H1 (cell line): ENCODE measurements at places on chromosomes 16 and 17. TPM values are rescaled to one million over a fixed set of nuclear protein-coding genes. Genes with fewer than 3 reads are reported as not detected.

DNA sequence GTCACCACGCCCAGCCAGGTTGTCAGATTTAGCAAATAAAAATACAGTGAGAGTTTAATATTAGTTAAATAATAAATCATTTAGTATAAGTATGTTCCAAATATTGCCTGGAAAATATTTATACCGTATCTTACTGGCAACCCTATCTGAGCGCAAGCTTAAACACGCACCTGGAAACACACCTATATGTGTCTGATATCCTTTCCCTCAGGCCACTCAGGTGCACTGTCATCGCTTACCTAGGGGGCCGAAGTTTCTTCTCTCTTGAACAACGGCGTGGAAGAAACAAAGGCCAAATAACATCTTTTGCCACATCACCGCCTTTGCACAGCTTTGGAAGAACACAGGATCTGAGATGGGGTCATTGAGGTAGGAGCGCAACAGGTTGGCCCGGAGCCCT lies 54.0 kb downstream of the LYRM1 start:
- DNase-seq: no peak
- H3K4me3 ChIP-seq: no peak overlapping the region
- no peak overlapping the region for H3K27ac ChIP-seq
- no peaks in the 10 kb centered on the region for H3K36me3 ChIP-seq
- H3K4me1 ChIP-seq: no peaks in the 10 kb centered on the region

Gene SPNS3
- polyA plus RNA-seq: 0.08 TPM in 1 of 2 replicates, not detected in the other

Gene TBC1D16
- 21.1 and 29.7 TPM in 2 replicates for polyA plus RNA-seq

DNA sequence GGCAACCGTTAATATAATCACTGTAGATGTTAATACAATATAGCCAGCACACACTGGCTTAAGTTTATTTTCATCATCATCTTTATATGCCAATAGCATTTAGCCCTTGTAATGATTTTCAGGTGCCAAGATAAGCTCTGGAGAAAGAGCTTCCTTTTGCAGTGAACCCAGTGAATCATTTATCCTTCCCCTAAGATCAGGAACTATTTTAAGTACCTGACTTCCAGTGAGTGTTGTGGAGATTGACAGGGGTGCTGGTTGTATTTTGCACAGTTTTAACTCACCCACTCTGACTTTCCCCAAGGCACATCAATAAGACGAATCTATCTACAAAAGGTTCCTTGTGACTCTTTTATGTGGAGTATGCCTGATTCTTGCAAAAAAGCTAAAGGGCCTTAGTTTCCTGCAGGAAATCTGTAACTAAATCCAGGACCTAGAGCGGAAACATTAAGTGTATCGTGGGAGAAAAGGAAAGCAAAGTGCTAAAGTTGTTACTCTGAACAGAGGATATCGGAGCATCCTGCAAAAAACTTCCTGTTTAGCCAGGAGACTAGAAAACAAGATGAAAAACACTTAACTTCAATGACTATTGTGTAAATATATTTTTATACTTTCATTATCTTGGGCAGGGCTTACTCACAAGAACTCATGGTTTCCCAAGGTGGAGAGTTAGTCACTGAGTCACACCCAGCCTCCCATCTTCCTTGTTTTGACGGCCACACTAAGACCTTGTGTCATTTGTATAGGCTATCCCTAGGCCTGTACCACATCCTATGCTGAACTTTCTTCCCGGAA lies 183.6 kb downstream of the MAP2K6 start:
- H3K27me3 ChIP-seq: no peaks in the 10 kb centered on the region
- no peak overlapping the region for H3K4me3 ChIP-seq
- H3K27ac ChIP-seq: no peak overlapping the region
- H3K4me1 ChIP-seq: no peaks in the 10 kb centered on the region
- no peaks in the 10 kb centered on the region for H3K36me3 ChIP-seq

Gene CCL4
- not detected in 2 replicates for polyA plus RNA-seq

Gene PRAC2
- polyA plus RNA-seq: not detected in 2 replicates

DNA sequence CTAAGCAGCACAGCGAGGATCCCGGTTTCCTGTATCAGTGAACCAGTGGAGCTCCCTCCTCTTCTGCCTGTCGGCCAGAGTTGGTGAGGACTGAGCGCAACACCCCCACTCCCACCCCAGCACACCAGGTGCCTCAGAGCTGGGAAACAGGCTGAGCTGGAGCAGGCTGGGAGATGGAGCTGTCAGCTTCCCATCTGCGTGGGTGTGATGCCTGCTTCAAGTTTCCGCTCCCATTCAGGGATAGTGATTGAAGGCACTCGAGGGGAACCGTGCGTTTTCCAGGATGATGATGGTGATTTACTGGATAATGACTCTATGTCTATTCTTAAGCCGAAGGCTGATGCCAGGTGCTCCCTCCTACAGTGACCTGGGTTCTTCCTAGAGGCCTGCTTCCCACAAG lies 144.5 kb downstream of the TMEM132E start:
- no peak for DNase-seq
- H3K36me3 ChIP-seq: no peaks in the 10 kb centered on the region
- no peaks in the 10 kb centered on the region for H3K27me3 ChIP-seq
- H3K4me1 ChIP-seq: no peaks in the 10 kb centered on the region
- no peak overlapping the region for H3K4me3 ChIP-seq

Gene MIS12
- polyA plus RNA-seq: 6.2 and 9.5 TPM in 2 replicates

Gene PERCC1
- polyA plus RNA-seq: not detected in 2 replicates

- H3K36me3 ChIP-seq: no peaks in the 10 kb centered on the region; the same call in 1 of the 2 replicates
- H3K4me1 ChIP-seq: peaks cover 48% of the 10 kb centered on the region
- H3K27me3 ChIP-seq: no peaks in the 10 kb centered on the region
These were observed 44.6 kb upstream of the GSE1 start for GRCh38 chr16:85568519-85568918.

GRCh38 chr16:88402551-88403240 lies 19.9 kb downstream of the ZNF469 start:
- no peak for DNase-seq
- no peaks in the 10 kb centered on the region for H3K27me3 ChIP-seq
- H3K4me3 ChIP-seq: no peak overlapping the region
- no peaks in the 10 kb centered on the region for H3K4me1 ChIP-seq
- no peaks in the 10 kb centered on the region for H3K36me3 ChIP-seq

Gene GNG13
- polyA plus RNA-seq: not detected in 2 replicates

Gene OTOA
- polyA plus RNA-seq: 0.06 and 0.13 TPM in 2 replicates

DNA sequence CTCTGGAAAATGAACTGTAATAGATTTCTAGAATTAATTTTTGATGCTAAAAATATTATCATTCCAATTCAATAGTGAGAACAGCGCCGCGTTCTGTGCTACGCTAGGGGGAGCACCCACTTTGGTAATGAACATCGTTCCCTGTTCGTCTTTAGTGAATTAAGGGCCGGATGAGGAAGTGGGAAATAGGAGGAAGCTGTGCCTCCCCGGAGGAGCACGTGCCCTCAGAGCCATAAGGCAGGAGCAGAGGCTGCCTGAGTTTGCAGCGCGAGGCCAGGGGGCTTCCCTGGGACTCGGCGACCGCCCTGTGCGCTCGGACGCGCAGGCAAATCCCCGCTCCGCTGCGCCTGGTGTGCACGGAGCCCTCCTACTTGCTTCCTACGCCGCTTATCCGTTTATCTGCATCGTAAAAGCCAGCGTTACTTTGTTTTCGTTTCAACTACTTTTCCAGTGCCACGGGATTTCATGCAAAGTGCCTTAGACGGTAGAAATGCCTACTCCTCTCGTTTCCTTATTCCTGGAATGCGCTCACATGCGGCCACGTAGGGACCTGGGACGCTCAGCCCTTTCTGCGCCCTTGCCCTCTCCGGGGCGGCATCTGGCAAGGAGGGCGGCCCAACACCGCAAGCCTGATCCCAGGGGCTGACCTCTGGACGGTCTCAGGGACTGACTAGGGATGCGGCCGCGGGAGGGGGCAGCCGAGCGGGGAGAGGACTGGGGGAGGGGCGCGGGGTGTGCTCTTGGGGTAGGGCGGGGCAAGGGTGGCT lies 76.4 kb downstream of the KCNJ12 start:
- no peak overlapping the region for H3K27ac ChIP-seq
- peaks cover 17% of the 10 kb centered on the region for H3K27me3 ChIP-seq
- peak; percentile 36 for DNase-seq

- no peaks in the 10 kb centered on the region for H3K4me1 ChIP-seq
- H3K36me3 ChIP-seq: no peaks in the 10 kb centered on the region
- no peaks in the 10 kb centered on the region for H3K27me3 ChIP-seq
- no peak overlapping the region for H3K27ac ChIP-seq
- no peak overlapping the region for H3K4me3 ChIP-seq
- no peak for DNase-seq
These were observed 41.5 kb downstream of the ZFPM1 start for GRCh38 chr16:88494335-88495154.

- no peaks in the 10 kb centered on the region for H3K27me3 ChIP-seq
- peaks cover 4% of the 10 kb centered on the region for H3K4me1 ChIP-seq
- no peak for DNase-seq
- H3K27ac ChIP-seq: no peak overlapping the region
- H3K4me3 ChIP-seq: no peak overlapping the region
These were observed 3.6 kb upstream of the ZCCHC14 start for GRCh38 chr16:87496447-87496801.

DNA sequence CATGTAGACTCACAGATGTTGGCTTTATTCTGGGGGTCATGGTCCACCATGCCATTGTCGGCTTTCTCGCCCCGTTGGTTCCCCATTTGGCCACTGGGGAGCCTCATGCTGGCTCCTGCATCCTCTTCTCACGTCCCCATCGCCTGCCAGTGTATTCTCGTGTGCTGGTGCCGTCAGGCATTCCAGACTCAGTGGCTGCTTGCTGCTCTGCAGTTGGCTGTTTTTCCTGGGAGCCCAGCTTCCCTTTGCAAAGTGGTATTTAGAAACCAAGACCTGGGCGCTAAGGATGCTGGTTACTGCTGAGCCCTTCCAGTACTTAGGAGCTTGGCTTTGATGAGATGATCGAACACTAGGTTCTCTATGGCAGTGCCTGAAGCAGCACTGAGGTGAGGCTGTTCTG lies 19.1 kb downstream of the CRAMP1 start:
- H3K4me3 ChIP-seq: no peak overlapping the region
- DNase-seq: no peak
- H3K27me3 ChIP-seq: no peaks in the 10 kb centered on the region
- H3K4me1 ChIP-seq: no peaks in the 10 kb centered on the region
- no peak overlapping the region for H3K27ac ChIP-seq

DNA sequence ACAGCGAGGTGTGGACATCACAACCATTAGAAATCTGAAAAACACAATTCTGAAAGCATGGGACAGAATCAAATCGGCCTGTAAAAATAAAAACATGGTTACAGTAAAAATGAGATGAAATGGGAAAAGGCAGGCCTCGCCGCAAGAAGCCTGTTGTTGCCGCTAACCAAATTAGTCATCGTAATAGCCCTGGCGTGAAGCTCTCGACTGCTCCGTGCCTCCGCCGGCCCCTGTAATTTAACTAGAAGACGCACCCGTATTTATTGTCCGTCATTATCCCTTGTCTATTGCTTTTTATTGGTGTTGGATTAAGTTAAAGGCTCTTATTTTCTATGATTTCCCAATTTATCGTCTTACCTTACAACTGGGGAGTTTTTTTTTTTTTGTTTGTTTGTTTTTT lies 334.6 kb upstream of the EEF2KMT start:
- H3K4me1 ChIP-seq: peaks cover 4% of the 10 kb centered on the region
- H3K4me3 ChIP-seq: no peak overlapping the region
- H3K27ac ChIP-seq: no peak overlapping the region

- peaks cover 3% of the 10 kb centered on the region; the same call in 1 of the 2 replicates for H3K36me3 ChIP-seq
- H3K4me1 ChIP-seq: peaks cover 3% of the 10 kb centered on the region
- H3K27me3 ChIP-seq: no peaks in the 10 kb centered on the region
These were observed 27.1 kb upstream of the ABCC11 start for GRCh38 chr16:48274476-48274875.

GRCh38 chr17:50507871-50508572 lies at the start of gene MYCBPAP:
TSS of gene MYCBPAP (plus strand) at chr17:50508439. CDS start at chr17:50508675, 236 bp downstream.
- H3K27me3 ChIP-seq: no peaks in the 10 kb centered on the region; the same call in 1 of the 2 replicates
- DNase-seq: peak; percentile 43
- peak within 1 kb of the TSS; percentile 70 for H3K4me3 ChIP-seq

GRCh38 chr16:87210894-87211293 lies 106.3 kb downstream of the C16orf95 start:
- peaks cover 6% of the 10 kb centered on the region; the same call in 1 of the 2 replicates for H3K4me1 ChIP-seq
- no peak overlapping the region for H3K27ac ChIP-seq
- H3K36me3 ChIP-seq: no peaks in the 10 kb centered on the region

Gene CXCL16
- polyA plus RNA-seq: 4.8 and 5.2 TPM in 2 replicates

Gene TMEM235
- 0.05 and 0.14 TPM in 2 replicates for polyA plus RNA-seq

Gene GCGR
- 0.44 and 0.60 TPM in 2 replicates for polyA plus RNA-seq

GRCh38 chr17:19374136-19374535 lies 4.2 kb upstream of the MAPK7 start:
- no peaks in the 10 kb centered on the region for H3K36me3 ChIP-seq
- no peak overlapping the region for H3K27ac ChIP-seq
- H3K4me1 ChIP-seq: peaks cover 5% of the 10 kb centered on the region
- no peaks in the 10 kb centered on the region for H3K27me3 ChIP-seq

Gene ZNF469
- polyA plus RNA-seq: 0.30 and 0.53 TPM in 2 replicates

Gene KRTAP2-2
- not detected in 2 replicates for polyA plus RNA-seq

Gene ABCA10
- not detected in 2 replicates for polyA plus RNA-seq

DNA sequence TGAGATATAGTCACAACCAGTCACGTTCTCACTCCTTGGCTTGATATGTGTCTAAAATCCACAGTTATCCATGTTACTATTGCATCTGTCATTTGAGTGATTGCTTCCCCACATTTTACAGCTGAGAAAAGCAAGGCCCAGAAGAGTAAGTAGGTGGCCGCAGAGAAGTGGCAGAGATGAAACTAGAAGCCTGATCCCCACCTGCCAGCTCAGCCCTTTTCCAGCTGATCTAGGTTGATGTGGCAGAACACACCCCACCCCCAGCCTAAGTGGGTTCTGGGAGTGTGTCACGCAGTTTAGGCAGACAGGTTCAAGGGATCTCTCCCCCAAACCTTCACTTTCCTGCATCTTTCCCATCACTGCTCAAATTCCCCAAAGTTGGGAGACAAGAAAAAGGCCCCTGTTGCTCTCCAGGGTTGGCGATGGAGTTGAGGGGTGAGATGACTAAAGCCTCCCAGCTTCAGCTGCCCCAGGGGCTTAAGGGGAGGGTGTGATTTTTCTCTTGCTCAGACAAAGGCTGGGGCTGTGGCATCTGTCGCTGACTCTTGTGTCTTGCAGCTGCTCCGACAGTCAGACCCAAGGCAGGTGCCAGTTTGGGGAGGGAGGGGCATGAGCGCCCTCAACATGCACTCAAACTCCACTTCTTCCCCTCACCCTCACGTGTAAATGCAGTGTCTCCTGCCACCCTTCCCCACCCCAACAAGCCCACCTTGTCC lies 48.9 kb upstream of the LHX1 start:
- no peak for DNase-seq
- no peaks in the 10 kb centered on the region for H3K36me3 ChIP-seq
- no peak overlapping the region for H3K27ac ChIP-seq

- no peak overlapping the region for H3K27ac ChIP-seq
- H3K27me3 ChIP-seq: no peaks in the 10 kb centered on the region
- peaks cover 2% of the 10 kb centered on the region; the same call in 1 of the 2 replicates for H3K4me1 ChIP-seq
- H3K36me3 ChIP-seq: no peaks in the 10 kb centered on the region
- H3K4me3 ChIP-seq: no peak overlapping the region
These were observed 7.6 kb downstream of the CCR7 start for GRCh38 chr17:40557531-40558299.

Gene CASKIN1
- polyA plus RNA-seq: 1.2 and 2.7 TPM in 2 replicates

- no peak overlapping the region for H3K4me3 ChIP-seq
- DNase-seq: no peak
- no peaks in the 10 kb centered on the region for H3K4me1 ChIP-seq
- no peaks in the 10 kb centered on the region for H3K27me3 ChIP-seq
These were observed 17.8 kb upstream of the MAPT start for GRCh38 chr17:45876539-45876938.
